ENCODE measurements at places on chromosomes 1 and 21. TPM values are rescaled to one million over a fixed set of nuclear protein-coding genes. Genes with fewer than 3 reads are reported as not detected.

KRTAP7-1 gene
- total RNA-seq: not detected

DNA sequence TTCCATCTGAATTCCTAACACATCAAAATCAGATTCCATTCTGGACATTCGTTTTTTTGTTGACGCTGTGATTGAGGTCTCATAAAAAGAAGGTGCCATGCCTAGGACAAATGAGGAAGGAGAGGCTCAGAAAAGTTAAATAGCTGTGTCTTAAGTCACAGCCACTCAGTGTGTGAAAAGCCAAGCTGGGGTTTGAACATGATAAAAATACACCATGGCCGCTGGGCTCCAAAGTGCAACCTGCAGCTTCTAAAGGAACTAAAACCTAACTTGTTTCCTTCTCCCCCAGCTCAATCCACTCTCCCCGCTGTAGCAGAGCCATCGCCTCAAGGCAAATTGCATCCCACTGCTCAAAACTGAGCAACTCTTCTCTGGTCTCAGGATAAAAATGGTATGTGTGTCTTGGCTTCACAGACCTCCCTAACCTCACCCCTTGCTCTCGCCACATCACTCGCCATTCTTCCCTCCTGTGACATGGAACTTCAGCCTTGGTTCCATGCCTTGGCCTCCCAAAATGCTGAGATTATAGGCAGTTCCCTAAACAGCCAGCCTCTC is 22.1 kb upstream of the FAM20B start:
- no peak for DNase-seq

- DNase-seq: no peak
These were observed 191.2 kb upstream of the LYPLAL1 start for GRCh38 chr1:218982482-218982881.

GRCh38 chr1:53822931-53823330 is 15.2 kb downstream of the NDC1 start:
- no peak for DNase-seq

OLFML2B gene
- total RNA-seq: 1.4 TPM

DNA sequence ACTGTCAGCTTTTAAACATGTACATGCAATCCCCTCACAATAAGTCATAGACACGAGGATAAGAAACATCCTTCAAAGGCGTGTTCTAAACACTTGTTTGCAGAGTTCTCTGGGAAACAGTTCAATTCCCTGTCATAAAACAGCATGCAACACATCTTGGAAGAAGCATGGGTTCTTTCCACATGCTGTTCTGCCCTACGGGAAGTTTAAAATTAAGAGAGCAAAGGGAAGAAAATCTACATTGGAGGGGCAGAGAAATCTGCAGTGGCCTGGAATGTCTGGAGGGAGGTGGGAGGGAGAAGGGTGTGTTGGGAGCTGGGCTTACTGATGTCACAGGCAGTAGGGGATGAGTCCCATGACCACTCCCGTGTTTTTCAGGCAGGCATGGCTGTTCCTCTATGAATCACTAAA is 98.3 kb upstream of the SLC2A1 start:
- peak; percentile 41 for DNase-seq

DNA sequence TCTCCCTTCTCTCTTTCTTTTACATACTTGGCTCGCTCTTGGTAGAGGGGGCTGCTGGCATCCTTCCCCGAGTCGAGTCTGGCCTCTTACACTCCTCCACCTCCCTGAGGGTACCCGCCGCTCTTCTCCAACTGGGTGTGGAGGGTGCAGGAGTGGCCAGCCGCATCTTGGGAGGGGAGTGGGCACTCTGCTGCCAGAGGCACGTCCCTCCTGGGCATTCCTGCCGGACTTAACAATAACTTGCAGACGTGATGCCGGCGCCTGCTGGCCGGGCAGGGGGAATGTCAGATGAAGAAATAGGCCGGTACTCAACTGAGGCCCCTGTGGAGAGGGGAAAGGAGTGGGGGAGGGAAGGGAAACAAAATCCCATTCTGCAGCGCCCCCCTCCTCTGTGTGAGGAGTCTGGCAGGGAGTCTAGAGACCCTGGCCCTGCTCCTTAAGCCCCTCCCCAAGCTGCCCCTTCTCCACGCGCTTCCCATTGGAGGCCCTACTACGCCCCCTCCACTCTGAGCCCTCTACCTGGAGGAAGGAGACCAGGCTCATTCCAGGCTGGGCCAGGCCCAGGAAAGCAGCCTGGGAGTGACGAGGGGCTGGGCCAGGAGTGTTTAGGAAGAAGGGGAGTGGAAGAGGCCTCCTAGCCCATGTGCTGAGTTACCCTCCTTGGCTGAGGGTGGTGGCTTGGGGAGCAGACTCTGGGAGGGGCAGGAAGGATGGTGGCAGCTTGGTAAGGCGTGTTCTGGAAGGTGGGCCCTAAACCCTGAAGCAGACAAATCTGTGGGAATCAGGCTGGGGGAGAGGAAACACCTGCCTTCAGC is 1.8 kb downstream of the ATP2B4 start:
- peak; percentile 82 for DNase-seq

- no peak for DNase-seq
These were observed 21.0 kb downstream of the STPG1 start for GRCh38 chr1:24392604-24392946.

GRCh38 chr1:90902672-90903071 is 119.2 kb downstream of the ZNF644 start:
- DNase-seq: no peak

PFKFB2 gene
- total RNA-seq: 4.2 TPM

- DNase-seq: no peak
These were observed 94.0 kb downstream of the CCDC185 start for GRCh38 chr1:223486932-223487886.

- peak; percentile 43 for DNase-seq
These were observed 145.6 kb downstream of the NR5A2 start for GRCh38 chr1:200173097-200173618.

CAPN9 gene
- total RNA-seq: not detected

DNA sequence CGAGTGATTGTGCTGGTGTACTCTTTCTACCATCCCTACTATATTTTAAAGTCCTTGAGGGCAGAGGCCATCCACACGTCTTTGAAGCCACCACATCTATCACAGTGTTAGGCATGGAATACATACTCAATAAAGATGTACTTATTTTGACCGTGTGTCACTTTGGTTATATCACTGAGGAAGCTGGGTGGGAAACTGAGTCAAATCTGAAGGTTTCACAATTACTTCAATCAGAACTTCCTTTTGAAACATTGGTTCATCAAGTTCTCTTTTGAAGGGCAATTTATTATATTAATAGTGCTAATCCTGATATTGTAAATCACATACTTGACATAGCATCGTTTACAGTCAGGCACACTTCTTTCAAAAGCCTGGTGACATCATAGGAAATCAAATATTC is 53.3 kb upstream of the ATP1B1 start:
- no peak for DNase-seq

GRCh38 chr1:88730132-88730675 is 46.1 kb downstream of the PKN2 start:
- DNase-seq: no peak

DNA sequence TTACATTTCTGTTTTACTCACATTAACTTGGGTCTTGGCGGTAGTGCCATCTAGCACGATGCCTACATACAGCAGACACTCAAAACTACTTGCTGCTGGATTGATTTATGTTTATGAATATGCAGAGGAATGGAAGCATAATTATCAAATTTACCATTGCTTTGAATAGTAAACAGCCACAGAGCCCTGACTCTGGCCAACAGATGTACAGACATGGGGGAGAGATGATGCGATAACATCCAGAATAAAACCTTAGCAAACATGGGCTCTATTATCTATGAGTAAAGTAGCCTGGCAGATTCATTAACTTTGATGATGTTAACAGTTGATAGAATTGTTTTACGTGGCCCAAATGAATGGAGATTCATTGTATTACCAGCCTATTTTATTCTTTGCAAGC is 42.8 kb downstream of the PTGFR start:
- DNase-seq: no peak

GRCh38 chr21:37443683-37444082 is 77.1 kb downstream of the DYRK1A start:
- no peak for DNase-seq

DNA sequence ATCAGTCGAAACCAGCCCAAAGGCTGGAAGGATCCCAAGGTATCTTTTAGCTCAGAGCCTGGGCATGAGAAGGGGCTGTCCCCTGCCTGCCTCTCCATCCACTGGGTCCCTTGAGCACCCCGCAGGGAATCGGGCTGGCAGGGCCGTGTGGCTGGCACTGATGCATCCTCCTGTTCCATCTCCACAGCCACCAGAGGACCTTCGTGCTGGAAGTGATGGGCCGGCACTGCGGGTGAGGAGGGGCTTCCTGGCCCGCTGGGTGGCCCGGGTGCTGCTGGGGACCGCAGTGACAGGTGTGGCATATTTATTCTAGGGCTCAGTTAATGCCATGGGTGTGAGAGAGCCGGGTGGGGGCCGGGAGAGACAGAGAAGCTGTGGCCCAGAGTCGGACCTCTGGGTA is 13.6 kb downstream of the PFKL start:
- DNase-seq: no peak

- DNase-seq: no peak
These were observed 35.7 kb upstream of the MYSM1 start for GRCh38 chr1:58735586-58735985.

DNA sequence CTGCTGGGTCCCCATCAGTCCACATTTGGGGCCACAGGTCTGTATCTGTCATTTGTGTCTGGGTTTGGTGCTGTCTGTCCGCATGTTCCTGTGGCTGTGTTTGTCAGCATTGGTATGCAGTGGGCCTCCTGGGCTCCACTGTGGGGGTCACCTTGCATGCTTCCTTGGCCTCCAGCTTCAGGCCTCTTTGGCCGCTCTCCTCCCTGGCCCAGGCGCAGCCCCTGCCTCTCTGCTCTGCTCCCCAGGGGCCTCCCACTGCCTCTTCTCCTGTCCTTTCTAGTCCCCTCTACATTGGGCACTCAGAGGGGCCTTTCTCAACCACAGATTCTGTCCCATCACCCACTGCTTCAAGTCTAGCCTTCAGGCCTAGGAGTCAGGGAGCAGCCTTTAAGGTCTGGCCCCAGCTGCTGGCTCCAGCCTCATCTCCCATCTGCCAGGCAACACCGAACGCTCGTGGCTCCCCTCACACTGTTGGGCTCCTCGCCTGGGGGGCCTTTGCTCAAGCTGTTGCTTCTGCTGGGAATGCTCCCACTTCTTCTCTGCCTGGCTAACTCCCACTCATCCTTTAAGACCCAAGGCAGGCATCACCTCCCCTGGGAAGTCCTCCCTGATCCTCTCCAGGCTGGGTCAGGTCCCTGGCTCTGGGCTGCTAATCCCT is 14.6 kb downstream of the ZNF362 start:
- DNase-seq: no peak

RAD54L gene
- total RNA-seq: 3.0 TPM

GRCh38 chr1:212955098-212955497 is 4.8 kb downstream of the VASH2 start:
- DNase-seq: no peak

DNA sequence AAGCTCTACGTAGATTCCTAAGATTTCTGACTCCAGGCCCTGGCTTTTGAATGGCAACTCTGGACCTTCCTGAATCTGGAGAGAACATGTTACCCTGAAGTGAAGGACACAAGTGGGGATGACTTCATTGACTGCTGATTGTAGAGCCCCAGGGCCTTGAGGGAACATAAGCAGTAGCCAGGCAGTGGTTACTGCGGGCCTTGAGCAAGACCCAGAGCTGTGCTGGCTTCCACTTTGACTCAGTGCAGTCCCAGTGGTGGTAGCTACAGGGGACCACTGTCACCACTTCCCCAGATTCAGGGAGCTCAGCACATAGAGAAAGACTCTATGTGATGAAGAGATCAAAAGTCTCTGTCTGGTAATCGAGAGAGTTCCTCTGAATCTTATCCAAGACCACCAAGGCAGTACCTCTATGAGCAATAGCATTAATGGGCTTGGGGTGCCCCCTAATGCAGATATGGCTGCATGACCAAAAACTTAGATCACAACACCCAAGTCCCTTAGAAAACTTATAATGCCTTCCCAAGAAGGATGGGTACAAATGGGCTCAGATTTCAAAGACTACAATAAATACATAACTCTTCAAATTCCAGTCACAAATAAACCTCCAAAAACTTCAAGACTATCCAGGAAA is 1278.3 kb downstream of the AMY1C start:
- no peak for DNase-seq

RAB25 gene
- total RNA-seq: not detected

DNA sequence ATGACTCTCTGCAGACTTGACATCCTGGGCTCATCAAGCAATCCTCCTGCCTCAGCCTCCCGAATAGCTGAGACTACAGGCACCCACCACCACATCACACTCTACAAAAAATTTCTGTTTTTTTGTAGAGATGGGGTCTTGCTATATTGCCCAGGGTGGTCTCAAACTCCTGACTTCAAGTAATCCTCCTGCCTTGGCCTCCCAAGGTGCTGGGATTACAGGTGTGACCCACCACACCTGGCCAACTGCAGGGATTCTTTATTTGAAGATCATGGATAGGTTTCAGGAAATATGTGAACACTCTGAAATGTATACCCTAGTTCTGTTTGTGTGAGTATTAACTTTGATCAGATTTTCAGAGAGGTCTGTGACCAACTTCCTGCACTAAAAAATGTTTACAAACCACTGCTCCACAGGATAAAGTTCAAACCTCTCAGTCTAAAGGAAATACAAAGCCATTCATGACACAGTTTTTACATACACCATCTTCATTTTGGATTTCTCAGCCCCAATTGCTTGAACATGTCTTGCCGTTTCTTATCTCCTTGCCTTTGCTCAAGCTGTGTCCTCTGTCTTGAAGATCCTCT is 252.3 kb upstream of the FGGY start:
- no peak for DNase-seq

GRCh38 chr1:239951511-239952140 is 140.1 kb upstream of the FMN2 start:
- DNase-seq: peak; percentile 83

S100A9 gene
- not detected for total RNA-seq

DNA sequence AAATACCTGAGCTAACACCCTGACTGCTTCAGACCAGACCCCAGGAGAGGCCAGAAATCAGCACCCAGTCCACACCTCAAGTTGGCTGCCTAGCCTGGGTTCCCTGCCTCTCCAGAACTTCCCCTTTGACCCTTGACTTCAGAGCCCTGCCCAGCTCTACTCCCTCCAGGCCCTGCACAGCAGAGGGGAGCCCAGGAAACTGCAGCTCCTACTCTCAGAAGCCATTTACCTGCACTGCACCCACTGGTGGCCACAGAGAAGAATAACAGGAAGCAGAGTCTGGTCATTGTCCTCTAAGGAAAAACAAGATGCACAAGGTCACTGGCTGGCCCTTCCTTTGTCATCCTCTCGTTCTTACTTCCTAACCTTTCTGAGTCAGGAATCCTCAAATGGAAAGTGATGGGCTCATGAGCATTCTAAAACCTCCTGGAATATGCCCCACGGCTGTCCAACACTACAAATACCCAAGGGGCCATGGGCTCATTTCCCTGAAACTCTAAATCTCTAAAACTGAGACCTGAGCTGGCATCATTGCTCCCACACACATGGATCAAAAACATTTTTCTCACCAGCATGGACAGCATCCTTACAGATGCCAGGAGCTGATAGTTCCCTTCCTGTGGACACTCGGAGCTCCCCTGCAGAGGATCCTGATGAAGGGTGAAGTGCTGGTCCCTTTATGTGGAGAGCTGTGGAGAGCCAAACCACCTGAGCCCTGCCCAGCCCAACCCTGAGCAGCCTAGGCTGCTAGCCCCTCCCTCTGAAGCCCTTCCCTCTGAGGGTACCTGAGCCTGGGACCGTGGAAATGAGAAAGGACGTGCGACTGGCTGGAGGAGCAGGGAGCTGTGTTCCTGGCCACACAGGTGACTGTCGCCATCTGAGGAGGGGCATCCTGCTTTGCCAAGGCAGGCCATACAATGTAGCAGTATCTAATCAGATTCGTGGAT is at the start of gene ITLN2:
Gene ITLN2, minus strand, starts transcription at position 652 of the 947 bp plus-strand sequence. Its CDS starts 68 bp downstream, at position 584.
- DNase-seq: peak; percentile 54

STX12 gene
- 97.1 TPM for total RNA-seq

GOLT1A gene
- not detected for total RNA-seq
